ENCODE measurements at places on chromosomes 2 and 18. TPM values are rescaled to one million over a fixed set of nuclear protein-coding genes. Genes with fewer than 3 reads are reported as not detected.

Gene SERPINB12
- not detected for total RNA-seq

Gene PLGLB2
- 0.49 TPM for total RNA-seq

Gene TMEM198
- total RNA-seq = 3.5 TPM

Gene HK2
- 101 TPM for total RNA-seq

Gene DNMT3A
- 92.2 TPM for total RNA-seq

Gene ANKRD30BL
- not detected for total RNA-seq

Gene ASB18
- total RNA-seq = not detected

Gene XDH
- not detected for total RNA-seq

Gene RDH14
- total RNA-seq = 21.2 TPM

Measured in activated naive CD8-positive, alpha-beta T cell treated with anti-CD3 and anti-CD28 coated beads for 36 hours (primary cell).